AG04450 (cell line): ENCODE measurements at places on chromosomes 6 and 20.

- no peak for DNase-seq
Observed at GRCh38 chr6:159908535-159908934, 17.7 kb downstream of the MAS1 start.

GRCh38 chr6:69601132-69601531, 195.7 kb downstream of the LMBRD1 start:
- DNase-seq: no peak

- DNase-seq: no peak
Observed at GRCh38 chr6:160750276-160750689, 48.2 kb downstream of the PLG start.

DNA sequence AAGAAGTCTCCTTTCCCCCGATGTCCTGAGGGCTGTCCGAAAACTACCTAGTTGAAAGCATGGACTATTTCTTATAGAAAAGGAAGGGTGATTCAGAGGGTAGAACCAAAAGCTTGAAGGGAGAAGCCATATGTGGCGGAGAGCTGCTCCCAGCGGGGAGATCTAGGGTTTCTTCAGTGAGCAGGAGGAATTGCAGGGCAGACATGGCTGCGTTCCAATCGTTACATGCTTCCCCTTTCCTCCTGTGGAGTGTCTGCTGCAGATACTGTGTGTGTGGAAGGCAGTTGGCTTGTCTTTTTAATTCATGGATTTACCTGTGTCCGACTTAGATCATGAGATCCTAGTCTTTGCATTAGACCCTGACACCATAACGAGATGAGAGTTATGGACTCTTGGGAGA, 799.5 kb downstream of the QKI start:
- no peak for DNase-seq

DNA sequence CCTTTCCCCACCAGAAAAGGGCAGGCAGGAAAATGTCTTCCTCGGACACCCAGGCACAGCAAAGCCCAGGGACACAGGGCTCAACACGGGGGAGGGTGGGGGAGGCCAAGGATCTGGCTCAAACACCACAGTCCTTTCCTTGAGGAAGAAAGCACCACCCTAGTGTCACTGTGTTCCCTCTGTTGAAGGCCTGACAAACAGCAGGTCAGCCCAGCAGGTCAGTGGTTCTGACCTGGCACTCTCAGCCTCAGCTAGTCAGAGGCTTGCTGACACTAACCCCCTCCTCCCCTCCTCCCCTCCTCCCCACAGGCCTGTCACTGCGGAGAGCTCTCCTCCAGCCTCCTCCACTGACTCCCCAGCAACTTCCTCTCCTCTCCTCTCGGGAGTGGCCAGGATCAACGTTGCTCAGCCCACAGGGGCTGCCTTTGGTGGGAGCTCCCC, 239.6 kb downstream of the LRFN2 start:
- no peak for DNase-seq

DNA sequence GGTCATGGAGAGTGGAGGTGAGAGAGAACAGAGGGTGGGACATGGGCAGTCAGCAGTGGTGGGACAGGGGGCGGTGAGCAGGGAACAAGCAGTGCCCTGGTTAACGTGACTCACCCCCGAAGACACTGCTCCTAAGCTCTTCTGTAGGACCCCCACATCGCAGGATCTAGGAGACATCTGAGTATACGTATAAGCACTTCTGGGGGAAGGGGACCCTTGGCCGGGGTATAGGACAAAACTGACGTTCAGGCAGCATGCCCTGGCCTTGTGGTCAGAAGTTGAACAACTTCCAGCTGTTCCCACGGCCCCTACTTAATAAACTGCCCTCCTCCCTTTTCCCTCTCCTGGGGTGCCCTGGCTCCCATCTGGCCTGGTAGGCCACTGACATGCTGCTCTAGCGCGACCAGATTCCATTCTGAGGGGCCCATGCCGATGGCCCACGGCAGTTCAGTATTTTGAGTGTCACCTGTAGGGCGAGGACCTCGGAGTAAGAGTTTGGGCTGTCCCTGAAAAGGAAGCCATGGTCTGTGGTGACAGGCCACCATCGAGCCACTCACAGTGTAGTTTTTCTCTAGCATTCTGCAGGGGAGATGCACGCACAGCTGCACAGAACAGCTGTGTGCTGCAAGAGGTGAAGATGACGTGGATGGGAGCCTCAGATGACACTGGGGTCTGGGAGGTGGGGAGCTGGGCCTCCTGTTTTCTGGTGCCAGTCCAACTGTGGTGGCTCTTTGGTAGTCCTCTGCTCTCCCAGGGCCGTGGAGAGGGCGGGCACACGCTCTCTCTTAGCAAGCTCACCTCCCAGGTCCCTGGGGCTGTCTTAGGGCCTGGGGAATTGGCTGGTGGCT, 38.4 kb downstream of the PPP1R3G start:
- no peak for DNase-seq

GRCh38 chr6:55694148-55694547, 115.2 kb upstream of the HMGCLL1 start:
- DNase-seq: peak; percentile 68

- DNase-seq: no peak
Observed at GRCh38 chr20:53278555-53278954, 306.4 kb downstream of the TSHZ2 start.
